ENCODE measurements at places on chromosomes 13 and 19. TPM values are rescaled to one million over a fixed set of nuclear protein-coding genes. Genes with fewer than 3 reads are reported as not detected.
A peak's percentile ranks its signal among the peaks of the same experiment; 100 is the strongest.

DNA sequence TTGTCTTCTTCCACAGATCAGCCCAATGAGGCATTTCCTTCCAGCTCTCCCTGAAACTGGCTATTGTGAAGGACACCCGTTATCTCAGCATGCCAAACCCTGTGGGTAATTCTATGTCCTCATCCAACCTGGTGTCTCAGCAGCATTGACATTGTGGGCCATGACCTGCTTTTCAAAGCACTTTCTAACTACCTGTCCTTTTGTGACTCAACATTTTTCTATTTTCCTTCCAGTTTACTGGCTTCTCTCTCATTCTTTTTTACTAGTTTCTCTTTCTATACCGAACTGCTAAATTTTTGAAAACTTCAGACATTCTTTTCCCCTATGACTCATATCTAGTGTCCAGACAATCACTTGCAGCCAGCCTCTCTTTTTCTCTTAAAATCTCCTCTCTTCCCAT, 136.4 kb upstream of the HTR2A start:
- peak; percentile 7 for DNase-seq

DNA sequence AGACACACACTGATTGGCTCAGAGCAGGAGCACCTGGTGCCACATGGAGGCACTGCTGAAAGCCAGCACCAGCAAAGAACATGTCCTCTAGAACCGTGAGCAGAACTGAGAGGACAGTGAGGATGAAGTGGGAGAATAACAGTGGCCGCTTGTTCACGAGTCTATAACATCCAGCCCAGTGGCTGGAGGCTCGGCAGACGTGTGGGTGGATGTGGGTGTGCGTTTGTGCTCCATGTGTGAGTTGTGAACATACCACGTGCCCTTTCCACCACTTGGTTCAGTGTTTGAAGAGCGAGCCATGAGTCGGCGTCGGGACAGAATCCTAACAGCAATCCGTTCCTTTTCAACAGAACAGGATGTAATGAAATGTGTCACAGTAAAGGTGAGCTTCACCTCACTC, 113.0 kb downstream of the SOX1 start:
- DNase-seq = no peak

DNA sequence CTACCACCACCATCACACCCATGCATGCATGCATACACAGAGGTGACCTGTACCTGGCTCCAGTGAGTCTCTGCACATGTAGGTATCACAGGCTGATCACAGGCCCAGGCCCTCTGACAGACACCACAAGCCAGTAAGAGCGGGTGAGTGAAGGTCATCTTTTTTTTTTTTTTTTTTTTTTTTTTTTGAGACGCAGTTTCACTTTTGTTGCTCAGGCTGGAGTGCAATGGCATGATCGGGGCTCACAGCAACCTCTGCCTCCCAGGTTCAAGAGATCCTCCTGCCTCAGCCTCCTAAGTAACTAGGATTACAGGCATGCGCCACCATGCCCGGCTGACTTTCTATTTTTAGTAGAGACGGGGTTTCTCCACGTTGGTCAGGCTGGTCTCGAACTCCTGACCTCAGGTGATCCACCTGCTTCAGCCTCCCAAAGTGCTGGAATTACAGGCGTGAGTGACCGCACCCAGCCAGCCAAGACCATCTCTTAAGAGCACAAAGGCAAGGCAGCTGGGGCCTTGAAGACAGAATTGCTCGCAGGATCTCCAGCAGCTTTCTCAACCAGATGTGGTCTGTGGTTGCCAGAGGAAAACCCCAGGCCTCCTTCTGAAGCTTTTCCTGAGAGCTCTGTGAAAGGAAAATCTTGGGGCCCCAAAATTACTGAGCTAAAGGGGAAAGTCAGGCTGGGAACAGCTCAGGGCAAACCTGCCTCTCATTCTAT, 3.2 kb upstream of the NKG7 start:
- DNase-seq = no peak

DNA sequence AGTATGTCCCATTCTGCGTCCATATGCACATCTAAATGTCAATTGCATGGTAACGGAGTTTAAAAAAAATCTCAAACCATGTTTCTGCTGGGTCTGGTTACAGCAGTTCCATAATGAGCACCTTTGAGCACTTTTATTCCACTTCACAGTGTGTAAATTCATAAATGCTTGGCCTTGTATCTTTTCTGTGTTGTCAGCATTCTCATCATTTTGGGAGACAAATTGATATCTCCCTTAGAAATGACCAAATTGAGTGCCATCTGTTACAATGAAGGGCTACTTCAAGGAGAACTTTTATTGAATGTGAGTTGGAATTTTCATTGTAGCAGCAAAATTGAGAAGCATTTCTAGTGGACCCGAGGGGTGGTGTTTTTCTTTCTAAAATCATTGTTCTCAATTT, 432.9 kb upstream of the PCDH9 start:
- DNase-seq = no peak

GRCh38 chr19:10195199-10195519, 406 bp upstream of the DNMT1 start:
- DNase-seq = no peak

- DNase-seq = no peak
These were observed 43.7 kb downstream of the RFXAP start for GRCh38 chr13:36862722-36863121.

DNA sequence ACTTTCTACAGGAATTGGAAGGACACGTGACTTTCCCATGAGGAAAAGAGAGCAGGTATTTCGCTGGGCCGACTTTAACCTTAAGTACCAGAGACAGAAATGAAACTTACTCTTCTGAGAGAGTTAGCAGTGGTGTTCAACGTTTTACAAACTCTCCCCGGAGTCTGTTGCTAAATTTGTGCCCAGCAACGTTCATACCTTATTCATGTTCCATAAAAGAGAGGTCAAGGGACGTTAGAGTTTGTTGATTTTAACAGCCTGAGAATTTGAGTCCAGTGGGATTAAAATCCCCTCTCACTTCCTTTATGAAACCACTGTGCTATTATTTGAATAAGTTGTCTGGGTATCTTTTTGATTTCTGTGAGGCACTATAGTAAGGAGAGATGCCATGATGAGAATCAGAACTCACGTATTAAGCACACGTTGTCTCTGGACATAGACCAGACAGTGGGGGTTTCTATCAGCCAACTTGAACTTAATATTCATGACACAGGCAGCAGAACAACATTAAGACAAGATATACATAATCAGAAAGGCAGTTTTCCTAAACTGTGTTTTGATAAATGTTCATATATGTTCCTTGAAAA, 33.4 kb downstream of the SPRY2 start:
- DNase-seq = no peak

GRCh38 chr19:10107817-10108367, 1.7 kb downstream of the PPAN start:
- no peak for DNase-seq

Gene REX1BD
- total RNA-seq = 141 TPM

Gene C19orf33
- total RNA-seq = 305 TPM

Gene BLVRB
- 29.0 TPM for total RNA-seq

Measured in epithelial cell of proximal tubule (primary cell).